Left renal cortex interstitium (tissue), 4 donors: ENCODE measurements at places on chromosomes 3 and 15. TPM values are rescaled to one million over a fixed set of nuclear protein-coding genes. Genes with fewer than 3 reads are reported as not detected.

- no peak for DNase-seq
Measured at GRCh38 chr3:122052968-122053367, 2.2 kb upstream of the CD86 start.

The DNASE1L3 gene
- 2.5 TPM for polyA plus RNA-seq

DNA sequence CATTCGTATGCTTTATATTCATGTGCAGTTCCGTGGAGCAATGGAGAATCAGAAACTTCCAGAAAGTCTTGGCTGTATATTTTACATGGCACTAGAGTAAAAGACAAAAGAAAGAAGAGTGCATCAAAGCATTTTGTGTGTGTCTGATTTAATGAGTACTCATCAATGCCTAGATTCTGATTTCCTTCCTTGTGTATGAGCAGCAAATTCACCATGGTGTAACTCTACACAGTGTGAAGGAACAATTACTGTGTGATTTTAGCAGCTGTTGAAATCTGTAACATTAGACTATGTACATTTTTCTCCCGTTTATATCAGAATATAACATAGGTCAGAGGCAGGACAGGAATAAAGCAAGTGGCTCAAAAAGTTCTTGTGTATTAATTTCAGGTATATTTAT lies 102.0 kb upstream of the TSC22D2 start:
- no peak for DNase-seq

DNA sequence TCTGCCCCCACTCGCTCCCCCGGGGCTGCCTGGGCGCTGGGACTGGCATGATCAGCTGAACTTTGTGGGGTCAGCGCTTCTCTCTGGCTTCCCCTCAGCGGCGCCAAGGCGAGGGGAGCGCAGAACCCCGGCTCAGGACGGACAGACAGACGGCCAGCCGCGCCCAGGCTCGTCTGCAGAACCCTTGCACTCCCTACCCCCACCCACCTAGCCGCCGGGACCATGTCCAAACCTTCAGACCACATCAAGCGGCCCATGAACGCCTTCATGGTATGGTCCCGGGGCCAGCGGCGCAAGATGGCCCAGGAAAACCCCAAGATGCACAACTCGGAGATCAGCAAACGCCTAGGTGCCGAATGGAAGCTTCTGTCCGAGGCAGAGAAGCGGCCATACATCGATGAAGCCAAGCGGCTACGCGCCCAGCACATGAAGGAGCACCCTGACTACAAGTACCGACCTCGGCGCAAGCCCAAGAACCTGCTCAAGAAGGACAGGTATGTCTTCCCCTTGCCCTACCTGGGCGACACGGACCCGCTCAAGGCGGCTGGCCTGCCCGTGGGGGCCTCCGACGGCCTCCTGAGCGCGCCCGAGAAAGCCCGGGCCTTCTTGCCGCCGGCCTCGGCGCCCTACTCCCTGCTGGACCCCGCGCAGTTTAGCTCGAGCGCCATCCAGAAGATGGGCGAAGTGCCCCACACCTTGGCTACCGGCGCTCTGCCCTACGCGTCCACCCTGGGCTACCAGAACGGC lies 621 bp downstream of the SOX14 start:
- no peak for DNase-seq

DNA sequence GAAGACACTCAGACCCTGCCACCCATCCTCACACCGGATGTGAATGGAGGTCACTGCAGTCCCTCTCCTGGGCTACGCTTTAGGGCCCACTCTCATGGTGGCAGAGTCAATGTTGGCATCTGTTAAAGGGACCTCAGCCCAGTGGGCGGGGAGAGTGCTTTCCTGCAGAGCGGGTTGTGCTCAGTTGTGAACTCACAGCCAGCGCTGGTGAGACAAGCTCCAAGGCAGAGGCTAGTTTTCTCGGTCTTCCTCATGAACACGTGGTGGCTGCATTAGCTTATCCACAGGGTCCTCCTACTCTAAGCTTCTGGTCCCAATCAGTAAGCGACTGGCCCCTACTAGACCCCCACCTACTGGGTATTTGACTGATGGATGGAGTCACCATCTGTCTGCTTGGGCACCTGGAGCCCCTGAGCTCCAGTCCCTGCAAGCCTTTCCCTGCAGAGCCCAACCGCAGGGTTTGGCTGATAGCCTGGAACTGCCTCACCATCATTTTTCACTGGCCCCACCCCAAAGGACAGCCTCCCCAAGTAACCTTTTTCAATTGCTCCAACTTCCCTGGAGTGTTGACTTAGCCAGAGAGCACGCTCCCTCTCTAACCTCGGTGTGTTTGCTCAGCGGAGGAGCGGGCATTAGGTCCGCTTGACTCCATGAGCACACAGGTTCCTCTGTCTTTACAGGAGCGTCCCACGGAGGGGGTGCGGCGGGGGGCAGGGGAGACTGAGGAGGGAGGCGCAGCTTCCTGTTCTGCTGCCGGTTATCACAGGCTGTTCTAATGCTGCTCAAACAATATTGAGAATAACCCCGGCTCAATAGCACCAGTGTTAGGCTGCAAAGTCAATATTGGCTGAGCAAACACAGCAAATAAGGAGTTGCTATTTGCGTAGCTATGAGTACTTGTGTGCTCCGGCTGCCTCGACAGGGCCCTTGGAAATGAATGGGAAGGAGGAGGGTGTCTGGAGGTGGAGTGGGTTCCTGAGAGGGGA lies 141.7 kb downstream of the RPLP1 start:
- peak; percentile 57 for DNase-seq

The ATP2C1 gene
- 127 TPM for polyA plus RNA-seq

DNA sequence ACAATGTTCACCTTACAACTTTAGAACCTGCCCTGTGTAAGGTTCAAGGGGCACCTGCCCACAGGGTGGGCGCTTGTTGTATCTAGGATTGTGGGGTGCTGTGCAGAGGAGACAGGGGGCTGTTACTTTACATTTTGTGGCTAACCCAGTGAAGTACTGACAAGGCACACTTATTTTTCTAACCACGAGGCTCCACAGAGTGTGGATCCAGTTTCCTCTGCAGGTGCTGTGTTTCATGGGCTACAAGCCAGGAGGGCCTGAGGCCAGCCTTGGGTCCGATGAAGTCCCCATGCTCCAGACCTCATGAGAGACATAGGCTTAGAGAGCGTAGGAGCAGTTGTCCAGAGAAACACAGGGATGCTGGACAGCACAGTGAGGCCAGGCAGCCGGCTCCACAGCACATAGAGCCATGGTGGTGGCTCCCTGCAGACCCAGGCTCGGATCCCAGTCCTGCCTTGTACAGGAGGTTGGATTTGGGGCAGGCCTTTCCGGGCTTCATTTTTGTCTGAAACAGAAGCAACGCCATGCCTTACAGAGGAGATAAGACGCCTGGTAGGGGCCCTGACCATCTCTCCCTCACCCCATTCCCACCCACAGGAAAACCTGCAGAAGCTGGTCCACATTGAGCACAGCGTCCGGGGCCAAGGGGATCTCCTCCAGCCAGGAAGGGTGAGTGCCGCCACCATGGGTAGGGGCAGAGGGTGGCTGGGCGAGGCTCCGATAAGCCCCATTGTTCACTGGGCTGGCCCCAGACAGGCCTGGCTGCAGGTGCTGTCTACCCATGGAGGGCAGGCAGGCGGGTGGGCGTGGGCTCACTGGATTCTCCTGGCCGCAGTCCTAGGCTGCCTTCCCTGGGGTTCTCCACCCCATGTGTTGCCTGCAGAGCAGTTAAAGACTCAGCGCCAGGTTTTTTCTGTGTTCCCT lies 40.1 kb upstream of the NR2C2 start:
- DNase-seq, result no peak

- DNase-seq, result no peak
Measured at GRCh38 chr3:137409584-137409983, 354.5 kb upstream of the SOX14 start.

The CRYGS gene
- polyA plus RNA-seq, result 3.9 TPM

GRCh38 chr3:133874761-133875438 lies 20.8 kb downstream of the RAB6B start:
- no peak for DNase-seq

- DNase-seq, result no peak
Measured at GRCh38 chr3:142243134-142243533, 17.7 kb upstream of the GK5 start.

DNA sequence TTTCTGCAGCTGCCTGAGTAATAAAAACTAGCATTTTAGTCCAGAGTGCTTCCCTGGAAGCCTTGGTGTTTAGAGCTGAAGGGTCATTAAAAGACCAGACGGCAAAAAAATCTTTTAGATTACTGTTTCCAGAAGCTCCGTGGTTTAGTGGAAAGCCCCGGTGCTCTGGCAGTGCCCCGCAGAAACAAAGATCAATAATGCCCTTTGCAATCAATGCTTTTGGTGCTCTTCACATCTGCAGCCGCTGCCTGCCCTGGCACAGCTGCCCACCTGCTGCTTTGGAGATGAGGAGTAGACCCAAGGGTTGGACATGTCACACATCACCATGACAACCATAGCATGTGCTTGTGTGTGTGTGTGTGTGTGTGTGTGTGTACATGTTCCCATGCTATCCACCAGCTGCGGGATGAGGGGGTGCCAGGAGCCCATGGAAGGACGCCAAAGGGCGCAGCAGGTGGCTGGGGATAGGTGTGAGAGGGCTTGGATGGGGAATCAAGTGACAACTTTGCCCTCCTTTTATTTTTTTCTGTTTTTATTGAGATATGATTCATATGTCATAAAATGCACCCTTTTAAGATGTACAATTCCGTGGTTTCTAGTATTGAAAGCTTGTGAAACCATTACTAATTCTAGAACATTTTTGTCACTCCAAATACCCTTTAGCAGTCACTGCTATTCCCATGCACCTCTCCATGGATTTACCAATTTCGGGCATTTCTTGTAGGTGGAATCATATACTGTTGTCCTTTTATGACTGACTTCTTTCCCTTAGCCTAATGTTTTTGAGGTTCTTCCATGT lies 75.7 kb upstream of the KLHL25 start:
- no peak for DNase-seq

DNA sequence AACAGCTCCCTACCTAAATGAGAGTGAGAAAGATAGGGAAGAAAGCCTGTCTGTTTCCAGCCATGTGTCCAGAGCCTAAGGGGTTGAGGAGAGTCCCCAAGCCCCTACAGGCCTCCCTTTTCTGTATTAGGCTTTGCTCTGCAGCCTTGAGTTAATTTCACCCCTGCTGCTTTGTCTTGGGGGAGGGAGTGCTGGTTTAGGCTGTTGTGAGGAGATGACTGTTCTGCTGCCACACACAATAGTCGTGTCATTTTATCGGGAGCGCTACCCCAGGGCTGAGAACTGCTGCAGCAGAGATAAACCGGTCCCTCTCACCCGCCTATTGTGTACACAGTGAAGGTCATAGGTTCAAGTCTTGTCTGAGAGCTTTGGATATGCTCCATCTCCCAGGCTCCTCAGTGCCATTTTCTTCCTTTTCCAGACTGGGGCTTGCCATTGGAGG lies 1.4 kb downstream of the ZNF609 start:
- DNase-seq, result no peak

GRCh38 chr3:5144316-5144994 lies 22.4 kb downstream of the ARL8B start:
- no peak for DNase-seq

DNA sequence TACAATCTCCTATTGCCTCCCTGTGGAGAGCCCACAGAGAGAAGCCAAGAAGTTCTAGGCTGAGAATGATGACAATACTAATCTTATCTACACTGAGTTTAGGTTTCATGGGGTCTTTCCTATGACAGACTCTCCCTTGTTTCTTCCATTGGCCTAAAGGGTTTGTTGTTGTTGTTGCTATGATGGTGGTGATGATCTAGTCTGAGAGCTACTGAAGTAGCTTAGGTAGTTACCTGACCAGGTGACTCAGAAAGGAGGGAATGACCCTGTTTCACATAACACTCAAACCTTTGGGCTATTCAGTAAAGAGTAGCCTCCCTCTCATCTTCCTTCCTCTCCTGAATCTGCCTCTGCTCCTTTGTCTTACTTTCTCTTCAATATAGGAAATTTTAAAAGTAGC lies 170.2 kb downstream of the GMNC start:
- no peak for DNase-seq

DNA sequence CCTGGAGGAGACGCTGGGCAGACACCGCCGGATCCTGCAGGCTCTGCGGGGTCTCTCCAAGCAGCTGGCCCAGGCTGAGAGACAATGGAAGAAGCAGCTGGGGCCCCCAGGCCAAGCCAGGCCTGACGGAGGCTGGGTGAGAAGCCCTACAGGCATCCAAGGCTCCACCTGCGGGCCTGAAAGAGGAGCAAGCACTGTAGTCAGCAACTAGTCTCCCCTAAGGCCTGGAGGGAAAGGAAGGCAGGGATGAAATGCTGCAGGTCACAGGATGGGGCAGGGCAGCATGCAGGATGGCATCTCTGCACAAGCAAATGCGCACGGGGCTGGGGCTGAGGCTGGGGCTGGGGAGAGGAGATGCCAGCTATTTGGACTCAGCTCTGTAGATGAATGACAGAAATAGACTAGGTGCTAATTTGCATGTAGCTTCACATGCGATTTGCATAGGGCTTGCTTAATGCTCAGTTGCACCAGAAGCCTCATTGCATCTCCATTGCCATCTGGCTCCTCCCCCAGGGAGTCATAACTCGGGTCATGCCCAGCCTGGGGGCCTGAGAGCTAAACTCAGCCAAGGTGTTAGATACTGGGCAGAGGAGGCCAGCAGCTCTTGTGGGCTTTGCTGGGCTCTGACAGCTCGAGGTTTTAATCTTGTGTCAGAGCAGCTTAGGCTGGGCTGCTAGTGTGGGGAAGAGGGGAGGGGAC lies 5.2 kb upstream of the CPLX3 start:
- DNase-seq, result no peak

GRCh38 chr3:114841515-114841914 lies 305.6 kb downstream of the ZBTB20 start:
- DNase-seq, result no peak

GRCh38 chr3:74119221-74119620 lies 494.5 kb upstream of the PDZRN3 start:
- no peak for DNase-seq

The FES gene
- polyA plus RNA-seq, result 12.7 TPM

The SLC24A5 gene
- polyA plus RNA-seq, result 0.30 TPM

GRCh38 chr3:122977746-122978466 lies 49.7 kb downstream of the SEMA5B start:
- DNase-seq, result no peak

The ITIH1 gene
- polyA plus RNA-seq, result 0.19 TPM

GRCh38 chr3:121896823-121897222 lies 2.6 kb downstream of the SLC15A2 start:
- no peak for DNase-seq

GRCh38 chr3:16820485-16820884 lies 64.3 kb upstream of the PLCL2 start:
- DNase-seq, result no peak

The SLC9C1 gene
- polyA plus RNA-seq, result 0.47 TPM

The TM4SF4 gene
- 1.8 TPM for polyA plus RNA-seq

- DNase-seq, result no peak
Measured at GRCh38 chr3:24088782-24089181, 143.7 kb downstream of the NR1D2 start.
